ENCODE measurements at places on chromosomes 5 and 9. TPM values are rescaled to one million over a fixed set of nuclear protein-coding genes. Genes with fewer than 3 reads are reported as not detected.

GRCh38 chr9:120876842-120877240, at the start of gene PHF19:
Gene PHF19 (minus strand): TSS chr9:120877188. CDS start chr9:120874741, 2,447 bp downstream.
- H3K27ac ChIP-seq, result peak within 1 kb of the TSS; percentile 97
- peaks cover 52% of the 10 kb centered on the region for H3K4me1 ChIP-seq
- no peak for DNase-seq
- peaks cover 6% of the 10 kb centered on the region for H3K36me3 ChIP-seq

GRCh38 chr9:96150324-96151227, 151.4 kb downstream of the HSD17B3 start:
- no peak overlapping the region for H3K27ac ChIP-seq
- no peaks in the 10 kb centered on the region for H3K4me1 ChIP-seq
- H3K27me3 ChIP-seq, result no peaks in the 10 kb centered on the region
- no peak for DNase-seq

GRCh38 chr9:126506361-126507317, 107.1 kb upstream of the LMX1B start:
- H3K4me1 ChIP-seq, result no peaks in the 10 kb centered on the region
- H3K27me3 ChIP-seq, result peaks cover 9% of the 10 kb centered on the region
- no peak overlapping the region for H3K27ac ChIP-seq
- no peak for DNase-seq
- H3K36me3 ChIP-seq, result peaks cover 13% of the 10 kb centered on the region

DNA sequence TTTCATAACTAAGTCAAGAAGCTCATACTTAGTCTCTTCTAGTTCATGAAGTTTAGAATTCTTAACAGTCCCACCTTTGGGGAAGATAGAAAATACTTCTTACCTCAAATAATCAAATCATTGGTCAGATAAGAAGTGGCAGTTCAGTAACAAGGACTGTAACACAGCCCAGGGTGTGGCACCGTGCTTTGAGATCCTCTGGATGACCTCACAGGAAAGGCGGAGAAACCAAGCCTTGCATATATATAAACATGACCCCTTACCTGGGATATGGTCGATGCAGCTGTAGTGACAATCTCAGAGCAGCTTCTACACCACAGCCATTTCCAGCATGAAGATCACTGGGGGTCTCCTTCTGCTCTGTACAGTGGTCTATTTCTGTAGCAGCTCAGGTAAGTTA, at the start of gene SPINK7:
Gene SPINK7 (plus strand): TSS at position 271 of the 400 bp plus-strand sequence. CDS start 61 bp downstream, at position 332.
- H3K27ac ChIP-seq, result no peak within 1 kb of the TSS
- H3K4me3 ChIP-seq, result no peak within 1 kb of the TSS
- no peaks in the 10 kb centered on the region for H3K4me1 ChIP-seq
- H3K27me3 ChIP-seq, result no peaks in the 10 kb centered on the region
- peak; percentile 5 for DNase-seq
- no peaks in the 10 kb centered on the region for H3K36me3 ChIP-seq

DNA sequence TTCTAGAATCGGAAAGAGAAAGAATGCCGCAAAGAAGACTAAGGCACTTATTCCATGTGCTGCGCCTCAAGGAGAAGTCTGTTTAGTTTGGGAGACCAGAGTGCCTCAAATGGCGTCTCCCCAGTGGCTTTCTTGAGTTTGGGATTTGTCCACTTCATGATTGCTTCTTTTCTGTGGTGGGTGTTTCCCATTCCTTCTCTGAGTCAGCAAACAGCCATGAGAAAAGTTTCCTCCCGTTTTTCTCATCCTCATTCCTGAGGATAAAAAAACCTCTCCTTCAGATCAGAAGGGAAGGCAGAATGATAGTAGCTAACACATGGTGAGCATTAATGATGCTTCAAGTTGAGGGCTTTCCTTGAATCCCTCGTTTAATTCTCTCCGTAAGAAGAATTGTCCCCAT, 275.9 kb upstream of the WWC1 start:
- DNase-seq, result no peak
- H3K36me3 ChIP-seq, result no peaks in the 10 kb centered on the region
- no peaks in the 10 kb centered on the region for H3K27me3 ChIP-seq
- H3K27ac ChIP-seq, result no peak overlapping the region

GRCh38 chr9:34114436-34114835, 12.1 kb downstream of the DCAF12 start:
- no peaks in the 10 kb centered on the region for H3K4me1 ChIP-seq
- no peak overlapping the region for H3K4me3 ChIP-seq
- no peaks in the 10 kb centered on the region for H3K27me3 ChIP-seq

DNA sequence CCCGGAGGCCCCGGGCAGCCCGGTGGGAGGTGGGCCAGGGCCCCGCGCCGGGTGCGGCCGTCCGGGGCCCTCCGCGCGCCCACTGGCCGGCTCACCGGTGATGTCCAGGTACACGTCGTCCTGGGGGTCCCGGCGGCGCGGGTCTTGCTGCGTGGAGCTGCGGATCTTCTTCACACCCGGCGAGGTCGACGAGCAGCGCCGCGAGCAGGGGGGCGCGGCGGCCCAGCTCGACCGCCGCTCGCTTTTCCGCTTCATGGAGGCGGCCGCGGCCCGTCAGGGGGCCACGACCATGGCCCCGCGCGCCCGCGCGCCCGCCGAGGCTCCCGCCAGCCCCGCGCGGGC, 548 bp downstream of the CDC14B start:
- DNase-seq, result peak; percentile 37
- no peaks in the 10 kb centered on the region for H3K4me1 ChIP-seq
- H3K27me3 ChIP-seq, result no peaks in the 10 kb centered on the region
- peak overlapping the region; percentile 48 for H3K4me3 ChIP-seq

GRCh38 chr5:68408345-68408871, 192.9 kb downstream of the PIK3R1 start:
- no peak overlapping the region for H3K27ac ChIP-seq
- no peak overlapping the region for H3K4me3 ChIP-seq

GRCh38 chr5:61482980-61483379, 150.9 kb downstream of the ZSWIM6 start:
- DNase-seq, result no peak
- no peak overlapping the region for H3K4me3 ChIP-seq
- H3K27ac ChIP-seq, result no peak overlapping the region
- H3K36me3 ChIP-seq, result peaks cover 4% of the 10 kb centered on the region

GRCh38 chr5:99035942-99036341, 107.1 kb upstream of the CHD1 start:
- no peak overlapping the region for H3K27ac ChIP-seq
- no peaks in the 10 kb centered on the region for H3K4me1 ChIP-seq
- no peaks in the 10 kb centered on the region for H3K27me3 ChIP-seq
- no peak for DNase-seq

- H3K27ac ChIP-seq, result no peak overlapping the region
- no peaks in the 10 kb centered on the region for H3K27me3 ChIP-seq
- no peaks in the 10 kb centered on the region for H3K36me3 ChIP-seq
- H3K4me3 ChIP-seq, result no peak overlapping the region
- DNase-seq, result no peak
Observed at GRCh38 chr9:121218357-121219027, 16.8 kb upstream of the RAB14 start.

GRCh38 chr9:5718296-5719032, 89.6 kb downstream of the RIC1 start:
- no peak overlapping the region for H3K27ac ChIP-seq
- no peaks in the 10 kb centered on the region for H3K27me3 ChIP-seq
- no peaks in the 10 kb centered on the region for H3K4me1 ChIP-seq
- H3K36me3 ChIP-seq, result peaks cover 10% of the 10 kb centered on the region
- no peak overlapping the region for H3K4me3 ChIP-seq

GRCh38 chr5:174750711-174751110, 26.3 kb downstream of the MSX2 start:
- no peak overlapping the region for H3K27ac ChIP-seq
- no peak overlapping the region for H3K4me3 ChIP-seq
- DNase-seq, result no peak
- H3K4me1 ChIP-seq, result no peaks in the 10 kb centered on the region

- no peak for DNase-seq
- H3K27me3 ChIP-seq, result no peaks in the 10 kb centered on the region
- H3K27ac ChIP-seq, result no peak overlapping the region
- H3K4me3 ChIP-seq, result no peak overlapping the region
- no peaks in the 10 kb centered on the region for H3K4me1 ChIP-seq
- no peaks in the 10 kb centered on the region for H3K36me3 ChIP-seq
Observed at GRCh38 chr5:169494383-169494935, 89.1 kb upstream of the SPDL1 start.

DNA sequence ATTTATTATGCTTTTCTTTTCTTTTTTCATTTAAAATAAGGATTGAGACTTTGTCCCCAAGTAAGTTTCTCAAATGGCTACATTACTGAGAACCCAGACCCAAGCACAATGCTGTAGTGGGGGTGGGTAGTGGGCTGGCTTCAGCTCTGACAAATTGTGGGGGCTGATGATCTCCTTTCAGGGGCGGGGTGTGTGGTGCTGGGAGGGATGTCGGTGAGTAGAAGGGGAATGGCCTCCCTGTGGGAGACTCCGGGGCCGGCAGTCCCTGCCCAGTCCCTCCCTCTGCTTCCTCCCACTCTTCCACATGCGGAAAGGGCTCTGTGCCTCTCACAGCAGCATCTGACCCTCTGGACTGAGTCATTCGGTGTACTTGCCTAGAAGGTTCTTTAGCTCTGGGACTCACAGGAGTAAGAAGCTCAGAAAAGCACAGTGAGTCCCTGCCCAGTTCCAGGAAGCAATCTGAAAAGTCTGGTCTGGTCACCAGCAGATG, 14.3 kb downstream of the CD180 start:
- H3K4me3 ChIP-seq, result no peak overlapping the region
- no peaks in the 10 kb centered on the region for H3K4me1 ChIP-seq
- H3K27me3 ChIP-seq, result no peaks in the 10 kb centered on the region
- no peak for DNase-seq
- H3K36me3 ChIP-seq, result no peaks in the 10 kb centered on the region

Gene FRMD3
- polyA plus RNA-seq, result 4.4 TPM

Gene FYB1
- 6.8 TPM for polyA plus RNA-seq

Gene IFNE
- polyA plus RNA-seq, result 1.8 TPM

Gene SMIM3
- 13.9 TPM for polyA plus RNA-seq

Gene PPP3R2
- 0.01 TPM for polyA plus RNA-seq

Gene PARP8
- 16.9 TPM for polyA plus RNA-seq
